ENCODE measurements at places on chromosomes 4 and X.

- DNase-seq: no peak
Measured at GRCh38 chr4:5711479-5712184, 631 bp downstream of the EVC start.

- no peak for DNase-seq
Measured at GRCh38 chr4:78923464-78924312, 15.6 kb downstream of the PAQR3 start.

GRCh38 chr4:180560896-180561295 lies 1682.3 kb upstream of the TENM3 start:
- no peak for DNase-seq

DNA sequence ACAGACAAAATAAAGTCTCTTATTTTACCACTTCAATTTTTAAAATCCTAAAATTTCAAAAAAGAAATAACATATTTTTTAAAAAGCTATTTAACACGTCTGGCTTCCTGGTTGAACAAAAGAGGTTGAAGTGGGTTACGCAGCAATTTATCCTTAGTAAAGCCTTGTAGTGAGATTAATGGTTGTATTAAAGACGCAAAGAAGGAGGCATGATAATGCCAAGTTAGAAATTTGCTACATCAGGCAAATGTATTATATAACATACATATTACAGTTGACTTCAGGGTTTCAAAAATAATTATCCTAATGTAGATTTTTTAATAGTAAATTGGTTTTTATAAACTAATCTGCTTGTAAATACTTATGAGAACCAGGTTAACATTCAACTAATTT lies 35.3 kb downstream of the ANKRD17 start:
- peak; percentile 4 for DNase-seq

DNA sequence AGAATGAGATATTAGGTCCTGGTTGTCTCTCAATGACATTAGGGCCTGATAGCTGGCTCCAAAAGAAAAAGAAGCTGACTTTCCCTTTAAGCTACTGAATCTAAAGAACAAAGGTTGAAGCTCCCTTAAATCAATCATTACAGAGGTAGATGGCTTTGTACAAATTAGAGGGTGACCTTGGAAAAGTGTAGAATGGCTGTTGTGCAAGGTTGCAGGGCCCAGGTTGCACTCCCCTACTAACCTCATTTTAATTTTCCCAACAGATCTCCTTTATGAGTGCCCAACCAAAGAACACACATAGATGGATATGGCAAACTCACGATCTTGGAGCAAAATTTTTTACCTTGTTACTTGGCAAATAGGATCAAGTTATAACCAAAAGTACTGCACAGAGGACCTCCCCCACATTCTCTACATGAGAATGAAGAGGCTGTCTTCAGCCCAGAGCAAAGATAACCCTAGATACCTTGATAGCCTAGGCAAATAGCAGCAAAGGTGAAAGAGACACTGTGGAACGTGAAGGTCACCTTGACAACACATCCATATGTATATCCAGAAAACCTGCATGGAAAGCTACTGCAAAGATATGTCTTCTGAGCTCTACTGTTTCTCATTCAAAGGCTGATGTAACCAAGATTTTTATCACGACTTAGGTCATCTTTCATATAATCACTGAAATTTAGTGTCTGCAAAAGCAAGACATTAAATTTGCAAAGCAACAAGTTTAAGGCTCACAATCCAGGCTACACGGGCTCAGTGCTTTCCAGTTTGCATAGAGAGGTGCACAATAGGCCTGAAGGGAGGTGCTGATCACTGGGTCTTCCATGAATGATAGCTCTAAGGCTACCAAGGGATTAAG lies 23.0 kb downstream of the KLB start:
- DNase-seq: no peak

DNA sequence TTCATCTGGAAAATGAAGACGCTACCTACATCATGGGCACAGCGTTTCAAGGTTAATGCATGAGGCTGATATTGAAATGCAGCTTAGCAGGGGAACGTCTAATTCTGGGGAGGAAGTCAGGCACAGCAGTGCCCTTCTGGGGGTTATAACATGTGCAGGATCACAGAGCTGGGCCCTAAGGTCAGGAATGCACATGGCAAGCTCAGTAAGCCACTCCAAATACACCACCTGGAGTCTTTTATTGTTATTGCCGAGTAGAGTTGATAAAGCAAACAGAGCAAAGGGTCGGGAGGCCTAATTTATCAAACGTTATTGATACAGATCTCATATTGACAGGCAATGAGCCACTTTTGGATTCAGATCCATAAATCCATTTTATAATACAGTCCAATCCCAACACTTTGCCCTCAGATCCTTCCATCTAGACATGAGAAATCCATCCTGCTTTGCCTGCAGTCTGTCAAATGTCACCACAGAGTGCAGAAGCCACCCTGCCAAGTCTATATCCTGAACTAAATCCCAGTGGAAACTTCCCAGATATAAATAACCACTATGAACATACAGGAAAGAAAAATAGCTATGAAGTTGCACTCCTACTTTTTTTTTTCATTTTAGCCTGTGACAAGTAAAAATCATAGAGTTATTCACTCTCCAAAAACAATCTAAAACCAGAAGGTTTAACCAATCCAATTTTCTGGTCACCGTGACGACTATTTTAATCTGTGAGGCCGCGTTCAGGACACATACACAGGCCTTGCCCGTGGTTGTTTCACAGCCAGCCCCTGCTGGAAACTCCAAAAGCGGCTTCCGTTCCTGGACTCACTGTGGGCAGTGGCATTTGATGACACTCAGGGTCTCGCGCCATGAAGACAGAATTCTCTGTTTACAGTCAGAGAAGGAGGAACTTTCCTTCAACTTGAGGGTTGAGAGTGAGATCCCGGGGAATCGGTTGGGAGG lies 335.4 kb downstream of the DHX15 start:
- peak; percentile 46 for DNase-seq

DNA sequence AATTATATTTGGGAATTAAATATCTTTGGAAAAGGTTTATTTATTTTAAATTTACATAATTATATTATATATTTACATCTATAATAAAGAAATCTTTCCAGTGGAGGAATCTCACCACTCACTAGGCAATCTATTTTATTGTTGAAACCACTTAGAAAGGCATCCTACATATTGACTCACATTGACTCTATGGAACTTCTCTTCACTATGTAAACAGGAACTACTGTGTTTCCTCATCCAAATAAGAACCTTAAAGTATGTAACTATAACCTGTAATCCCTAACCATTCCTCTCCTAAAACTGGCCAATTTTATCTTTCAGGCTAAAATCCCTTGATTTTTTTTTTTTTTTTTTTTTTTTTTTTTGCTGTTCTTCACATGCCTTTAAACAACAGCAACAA lies 268.7 kb downstream of the MAPK10 start:
- DNase-seq: no peak

DNA sequence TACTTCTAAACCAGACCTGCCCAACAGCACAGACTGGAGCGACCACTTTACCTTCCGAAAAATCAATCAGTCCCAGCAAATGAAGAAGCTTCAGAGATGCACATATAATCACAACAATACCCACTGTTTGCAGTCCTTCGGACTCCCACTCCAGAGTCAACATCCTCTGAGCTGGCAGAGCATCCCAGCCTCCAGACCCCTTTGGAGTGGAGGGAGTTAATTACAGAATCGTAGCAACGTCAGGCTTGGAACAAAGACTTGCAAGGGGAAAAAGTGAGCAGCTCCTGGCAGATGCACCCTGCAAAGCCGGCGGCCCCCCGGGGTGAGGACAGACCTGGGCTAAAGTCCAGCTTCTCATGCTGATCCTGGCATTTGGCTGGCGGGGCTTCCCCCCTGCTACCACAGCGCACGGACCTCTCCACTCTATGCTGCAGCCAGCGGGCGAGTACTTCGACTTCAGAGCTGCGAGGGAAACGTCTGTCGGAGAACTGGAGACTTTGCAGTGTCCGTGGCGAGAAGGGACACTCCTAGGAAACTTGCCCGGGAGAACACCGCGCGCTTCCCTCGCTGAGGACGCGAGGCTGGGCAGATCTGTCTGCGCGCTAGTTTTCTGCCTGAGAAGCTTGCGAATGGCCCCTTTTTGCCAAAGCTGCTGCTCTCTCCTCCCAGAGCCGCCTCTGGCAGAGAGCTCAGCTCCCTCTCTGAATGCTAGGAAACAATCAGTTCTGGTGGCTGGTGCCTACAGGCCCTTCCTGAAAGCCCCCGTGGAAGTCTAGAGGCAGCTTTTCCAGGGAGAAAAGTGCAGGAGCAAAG lies 283.7 kb downstream of the PACRGL start:
- DNase-seq: peak; percentile 20

DNA sequence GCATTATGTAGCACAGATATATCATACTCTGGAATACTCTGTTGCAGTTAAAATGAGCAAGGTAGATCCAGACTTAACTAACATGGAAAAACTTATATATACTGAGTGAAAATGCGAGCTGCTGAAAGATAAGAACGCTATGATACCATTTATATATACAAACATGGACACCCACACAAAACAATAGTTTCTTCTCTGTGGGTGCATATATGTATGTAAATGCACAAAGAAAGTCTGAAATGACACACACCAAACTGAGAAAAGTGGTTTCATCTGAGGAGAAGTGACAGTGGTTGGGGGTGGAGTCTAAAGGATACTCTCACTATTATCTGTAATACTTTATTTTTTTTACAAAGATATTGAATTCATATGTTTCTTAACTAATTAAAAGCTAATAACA lies 12.2 kb upstream of the FGF2 start:
- no peak for DNase-seq

DNA sequence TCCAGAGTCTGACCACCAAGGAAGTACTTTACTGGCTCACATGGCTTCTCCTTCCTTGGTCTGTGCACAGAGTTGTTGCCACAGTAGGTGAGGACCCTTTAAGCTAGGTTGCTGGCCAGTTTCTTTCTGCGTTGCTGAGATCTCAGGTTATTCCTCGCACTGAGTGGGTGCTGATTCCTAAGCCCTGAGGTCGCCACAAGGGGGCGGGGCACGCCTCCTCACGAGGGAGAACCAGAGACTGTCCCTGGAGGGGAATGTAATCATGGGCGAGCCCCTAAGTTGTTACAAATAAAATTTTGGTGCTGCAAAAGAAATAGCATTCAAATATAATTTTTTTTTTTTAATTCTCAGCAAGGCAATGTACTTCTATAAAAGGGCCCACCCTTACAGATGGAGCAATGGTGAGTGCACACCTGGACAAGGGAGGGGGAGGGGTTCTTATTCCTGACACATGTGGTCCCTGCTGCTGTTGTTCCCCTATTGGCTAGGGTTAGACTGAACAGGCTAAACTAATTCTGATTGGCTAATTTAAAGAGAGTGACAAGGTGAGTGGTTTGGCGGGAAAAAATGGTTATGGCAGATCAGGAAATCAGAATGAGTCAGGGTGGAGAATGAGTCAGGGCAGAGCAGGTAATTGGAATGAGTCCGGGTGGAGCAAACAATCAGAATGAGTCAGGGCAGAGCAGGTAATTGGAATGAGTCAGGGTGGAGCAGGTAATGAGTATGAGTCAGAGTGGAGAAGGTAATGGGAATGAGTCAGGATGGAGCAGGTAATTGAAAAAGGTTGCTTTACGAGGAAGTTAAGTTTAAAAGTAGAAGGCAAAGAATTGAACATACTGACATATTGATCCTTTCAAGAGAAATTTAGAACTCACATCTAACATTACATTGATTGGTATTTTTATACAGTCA lies 107.5 kb downstream of the VSIG4 start:
- no peak for DNase-seq

DNA sequence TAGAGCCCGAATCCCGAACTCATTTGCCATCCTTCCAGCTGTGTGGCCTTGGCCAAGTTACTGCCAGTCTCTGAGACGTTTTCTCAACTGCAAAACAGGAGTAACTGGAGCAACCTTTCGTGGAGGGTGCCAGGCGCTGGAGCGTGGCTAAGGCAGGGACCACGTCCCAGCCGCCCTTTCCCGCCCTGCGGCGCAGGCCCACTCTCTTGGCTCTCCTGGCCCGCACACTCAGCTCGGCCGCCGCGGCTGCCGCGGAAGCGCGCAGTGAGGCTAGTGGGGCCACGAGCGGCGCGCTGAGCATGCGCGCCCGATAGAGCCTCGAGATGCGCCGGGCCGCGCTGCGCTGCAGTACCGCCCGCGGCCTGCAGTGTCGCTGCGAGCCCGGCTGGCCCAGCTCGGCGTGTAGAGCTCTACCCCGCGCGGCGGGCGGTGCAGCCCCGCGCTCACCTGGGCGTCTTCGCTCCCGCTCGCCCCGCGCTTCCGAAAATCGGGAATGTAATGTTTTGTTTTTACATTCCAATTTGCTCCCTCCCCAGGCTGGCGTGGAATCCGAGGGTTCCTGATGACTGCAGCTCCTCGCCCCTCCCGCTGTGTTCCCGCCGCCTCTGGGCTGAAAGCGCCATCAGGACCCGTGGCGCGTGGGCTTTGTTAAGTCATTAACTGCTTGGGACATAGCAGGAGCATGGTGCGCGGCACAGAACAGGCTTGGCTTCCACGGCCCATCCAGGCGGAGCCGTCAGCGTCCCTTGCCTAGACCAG lies 4.0 kb upstream of the ZNF518B start:
- DNase-seq: peak; percentile 42

Data from SK-N-DZ (cell line).